ENCODE measurements at places on chromosomes 6 and 20.

DNA sequence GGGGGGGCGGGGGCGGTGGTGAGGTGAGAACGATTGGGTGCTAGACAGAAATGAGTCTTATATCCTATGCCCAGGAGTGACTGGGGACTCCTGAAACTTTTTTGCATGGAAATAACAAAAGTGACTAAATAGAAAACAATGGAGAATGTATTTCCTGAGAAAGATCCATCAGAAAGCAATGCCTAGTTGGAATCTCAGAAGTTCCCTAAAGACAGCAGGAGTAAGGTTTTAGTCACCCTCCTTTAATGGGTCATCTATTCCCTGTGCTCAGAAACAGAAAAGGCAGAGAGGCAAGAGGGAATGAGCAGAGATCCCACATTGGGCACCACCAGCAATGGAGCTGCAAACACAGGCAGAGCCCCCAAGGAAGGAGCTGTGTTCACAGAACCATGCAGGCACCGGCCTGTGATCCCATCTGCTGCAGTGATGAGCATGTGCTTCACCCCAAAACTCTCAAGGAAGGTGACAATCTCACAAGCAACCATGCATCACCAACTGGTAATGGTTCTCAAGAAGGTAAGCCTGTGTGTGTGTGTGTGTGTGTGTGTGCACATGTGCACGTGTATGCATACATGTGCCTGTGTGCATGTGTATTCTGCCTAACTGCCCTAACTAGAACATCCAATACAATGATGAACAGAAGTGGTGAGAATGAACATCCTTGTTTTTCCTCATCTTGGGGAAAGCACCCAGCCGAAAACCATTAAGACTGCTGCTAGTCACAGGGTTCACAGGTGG lies 168.4 kb downstream of the WDR27 start:
- no peak for DNase-seq

DNA sequence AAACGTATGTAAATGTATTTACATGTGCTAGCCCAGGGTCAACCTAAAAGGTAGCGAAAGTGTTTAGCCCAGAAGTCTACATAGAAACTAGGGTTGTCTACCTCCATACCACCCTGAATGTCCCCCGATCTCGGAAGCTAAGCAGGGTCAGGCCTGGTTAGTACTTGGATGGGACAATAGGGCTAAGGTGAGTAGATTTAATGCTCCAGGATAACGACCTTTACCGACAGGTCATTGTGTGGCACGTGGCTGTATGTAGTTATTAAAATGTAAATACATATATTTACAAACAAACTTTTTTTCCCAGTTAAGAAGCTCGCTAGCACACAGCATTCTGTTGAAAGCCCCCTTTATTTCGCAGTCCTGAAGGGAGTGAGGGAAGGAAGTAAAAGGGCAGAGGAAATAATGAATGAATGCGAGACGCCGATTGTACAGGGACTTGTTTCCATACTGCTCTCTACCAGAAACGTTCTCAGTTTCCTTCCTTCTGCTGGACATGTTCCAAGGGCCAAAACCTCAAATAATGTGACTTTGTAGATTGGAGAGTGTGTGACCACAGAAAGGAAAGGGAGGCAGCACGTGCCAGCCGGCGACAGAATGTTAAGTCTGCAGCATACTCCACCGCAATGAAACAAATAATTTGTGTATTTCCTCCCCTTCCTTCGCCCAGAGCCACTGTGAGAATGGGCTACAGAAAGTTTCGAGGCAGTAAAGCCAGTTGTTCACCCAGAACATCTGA lies 612 bp downstream of the ADAT2 start:
- DNase-seq = no peak

GRCh38 chr6:2433266-2433665 lies 187.9 kb upstream of the GMDS start:
- DNase-seq = no peak

GRCh38 chr6:158801655-158802294 lies 17.4 kb downstream of the EZR start:
- DNase-seq = no peak

DNA sequence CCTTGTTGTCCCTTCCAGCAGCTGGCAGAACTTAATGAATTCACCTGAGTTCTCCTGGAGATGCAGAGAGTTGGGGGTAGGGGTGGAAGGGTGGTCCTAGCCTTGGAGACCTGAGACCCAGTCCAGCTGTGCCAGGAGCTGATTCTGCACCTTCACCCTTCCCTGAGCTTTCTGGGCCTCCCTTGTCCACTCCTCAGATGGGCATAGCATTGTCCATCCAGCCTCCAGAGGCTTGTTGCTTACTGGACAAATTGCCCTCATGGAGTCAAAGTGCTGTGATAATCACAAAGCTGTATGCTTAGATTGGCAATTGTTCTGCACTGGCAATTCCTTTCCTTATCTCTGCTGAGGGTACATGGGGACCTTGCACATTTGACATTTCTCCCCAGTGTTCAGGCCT lies 16.5 kb downstream of the CST9L start:
- no peak for DNase-seq

DNA sequence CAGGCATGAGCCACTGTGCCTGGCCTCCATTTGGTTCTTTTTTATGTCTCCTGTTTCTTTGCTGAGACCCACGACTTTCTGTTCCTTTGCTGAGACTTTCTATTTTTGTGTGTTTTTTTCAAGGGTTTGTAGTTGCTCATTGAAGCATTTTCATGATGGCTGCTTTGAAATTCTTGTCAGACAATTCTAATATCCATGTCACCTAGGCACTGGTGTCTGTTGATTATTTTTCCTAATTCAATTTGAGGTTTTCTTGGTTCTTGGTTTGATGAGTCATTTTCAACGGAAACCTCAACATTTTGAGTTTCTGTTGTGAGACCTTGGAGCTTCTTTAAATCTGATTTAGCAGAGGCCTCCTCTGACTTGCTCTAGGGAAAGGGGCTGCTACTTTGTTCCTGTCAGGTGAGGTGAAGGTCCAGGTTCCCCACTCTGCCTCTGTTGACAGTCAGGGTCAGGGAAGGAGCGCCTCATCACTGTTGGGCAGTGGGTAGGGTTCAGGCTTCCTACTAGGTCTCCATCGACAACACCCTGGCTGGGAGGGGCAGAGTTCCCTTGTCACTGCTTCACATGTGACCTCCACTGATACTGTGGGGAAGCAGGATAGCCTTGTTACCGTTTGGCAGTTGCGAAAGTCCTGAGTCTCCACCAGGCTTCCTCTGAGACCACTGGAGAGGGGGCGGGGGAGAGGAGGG lies 67.2 kb upstream of the RNF24 start:
- peak; percentile 53 for DNase-seq

- DNase-seq = no peak
These were observed 763 bp downstream of the BHLHE23 start for GRCh38 chr20:63005862-63006539.

DNA sequence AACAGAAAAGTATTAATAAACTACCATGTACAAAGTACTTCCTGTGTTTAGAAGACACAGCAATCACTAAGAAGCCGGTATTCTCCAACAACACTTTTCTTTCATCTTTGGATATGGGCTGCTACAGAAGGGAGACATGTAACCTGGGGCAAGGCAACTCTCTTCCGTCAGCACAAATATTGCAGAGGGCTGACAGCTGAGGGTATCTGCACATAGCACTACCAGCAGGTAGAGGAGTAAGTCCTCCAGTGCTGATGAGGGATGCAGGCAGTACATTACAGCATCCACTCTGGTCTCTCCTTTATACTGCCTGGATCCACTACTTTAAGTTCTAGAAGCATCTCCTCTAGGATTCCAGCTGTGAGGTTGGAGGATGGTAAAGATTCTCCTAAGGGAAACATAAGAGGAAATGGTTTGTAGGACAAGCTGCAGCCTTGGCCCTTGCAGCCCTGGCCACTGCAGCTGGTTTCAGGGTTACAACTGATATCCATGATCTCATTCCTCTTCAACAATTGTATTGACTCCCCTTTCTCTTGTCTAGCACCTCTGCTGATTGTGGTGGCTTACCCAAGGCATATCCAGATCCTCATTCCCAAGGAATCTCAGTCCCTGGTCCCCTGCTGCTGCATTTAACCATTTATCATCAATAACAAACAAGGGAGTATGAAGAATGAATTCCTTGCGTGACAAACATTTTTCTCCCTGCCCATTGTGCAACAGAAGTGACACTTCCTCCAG lies 110.7 kb upstream of the ADGRF1 start:
- peak; percentile 66 for DNase-seq

GRCh38 chr6:128723667-128724066 lies 159.3 kb upstream of the LAMA2 start:
- no peak for DNase-seq

- no peak for DNase-seq
These were observed 150.7 kb upstream of the LAMP5 start for GRCh38 chr20:9363673-9364072.

GRCh38 chr20:22366631-22367030 lies 217.7 kb downstream of the FOXA2 start:
- DNase-seq = no peak

GRCh38 chr6:15585760-15586214 lies 77.0 kb downstream of the DTNBP1 start:
- DNase-seq = no peak

- no peak for DNase-seq
These were observed 30.0 kb downstream of the GRM4 start for GRCh38 chr6:34115915-34116314.

GRCh38 chr20:58024241-58024721 lies 204.2 kb downstream of the ANKRD60 start:
- no peak for DNase-seq

GRCh38 chr6:32855467-32856174 lies 1.6 kb downstream of the PSMB9 start:
- DNase-seq = no peak

- no peak for DNase-seq
These were observed 20.9 kb upstream of the VNN1 start for GRCh38 chr6:132734694-132735236.

DNA sequence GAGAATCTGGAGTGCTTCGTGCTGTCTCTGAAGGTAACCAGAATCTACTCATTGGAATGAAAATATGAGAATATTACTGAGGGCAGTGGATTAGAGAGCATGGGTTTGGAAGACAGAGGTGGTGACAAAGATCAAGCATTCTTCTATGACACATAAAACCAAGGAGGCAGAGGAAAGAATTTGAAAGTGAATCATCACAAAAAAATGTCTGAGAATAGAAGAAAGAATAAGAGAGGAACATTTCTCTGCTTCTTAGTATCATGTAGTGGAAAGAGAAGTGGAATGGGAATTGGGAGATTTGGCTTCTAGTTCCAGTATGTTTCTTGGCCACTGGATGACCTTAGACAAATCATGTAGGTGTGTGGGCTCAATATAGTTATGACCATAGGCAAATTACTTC lies 474.0 kb downstream of the TFAP2B start:
- DNase-seq = peak; percentile 18

DNA sequence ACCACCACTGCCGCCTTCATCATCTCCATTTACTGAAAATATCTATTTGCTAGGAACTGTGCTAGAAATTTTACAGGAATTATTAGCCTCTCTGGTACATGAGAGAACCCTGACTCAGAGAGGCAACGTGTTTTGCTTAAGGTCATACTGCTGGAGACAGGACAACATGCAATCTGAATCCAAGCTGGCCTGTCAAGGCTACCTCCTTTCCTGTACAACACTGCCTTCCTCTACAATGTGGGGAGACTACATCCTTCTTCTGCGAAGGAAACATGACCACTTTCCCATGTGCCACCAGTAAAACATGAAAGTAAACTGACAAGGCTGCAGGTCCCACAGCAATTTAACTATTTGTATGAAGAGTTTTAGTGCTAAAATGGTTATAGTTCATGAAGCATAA lies 200.9 kb downstream of the BACH2 start:
- no peak for DNase-seq

DNA sequence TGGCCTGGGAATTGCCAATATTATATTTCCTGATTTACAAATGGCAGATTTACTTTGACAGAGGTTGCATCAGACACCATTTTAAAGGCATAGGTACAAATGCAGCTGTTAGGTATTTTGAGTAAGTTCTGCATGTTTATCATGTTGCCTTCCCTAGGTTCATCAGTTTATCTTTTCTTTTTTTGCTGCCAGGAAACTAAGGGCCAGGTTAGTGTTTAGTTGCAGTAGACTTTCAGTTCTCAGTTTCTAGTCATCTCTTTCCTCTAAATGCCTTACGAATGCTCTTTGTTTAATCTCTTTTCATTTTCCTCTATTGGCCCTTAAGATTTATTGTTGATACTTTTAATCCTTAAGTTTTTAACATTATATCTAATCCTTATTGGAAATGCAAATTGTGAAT lies 129.9 kb downstream of the SMAP1 start:
- DNase-seq = no peak

DNA sequence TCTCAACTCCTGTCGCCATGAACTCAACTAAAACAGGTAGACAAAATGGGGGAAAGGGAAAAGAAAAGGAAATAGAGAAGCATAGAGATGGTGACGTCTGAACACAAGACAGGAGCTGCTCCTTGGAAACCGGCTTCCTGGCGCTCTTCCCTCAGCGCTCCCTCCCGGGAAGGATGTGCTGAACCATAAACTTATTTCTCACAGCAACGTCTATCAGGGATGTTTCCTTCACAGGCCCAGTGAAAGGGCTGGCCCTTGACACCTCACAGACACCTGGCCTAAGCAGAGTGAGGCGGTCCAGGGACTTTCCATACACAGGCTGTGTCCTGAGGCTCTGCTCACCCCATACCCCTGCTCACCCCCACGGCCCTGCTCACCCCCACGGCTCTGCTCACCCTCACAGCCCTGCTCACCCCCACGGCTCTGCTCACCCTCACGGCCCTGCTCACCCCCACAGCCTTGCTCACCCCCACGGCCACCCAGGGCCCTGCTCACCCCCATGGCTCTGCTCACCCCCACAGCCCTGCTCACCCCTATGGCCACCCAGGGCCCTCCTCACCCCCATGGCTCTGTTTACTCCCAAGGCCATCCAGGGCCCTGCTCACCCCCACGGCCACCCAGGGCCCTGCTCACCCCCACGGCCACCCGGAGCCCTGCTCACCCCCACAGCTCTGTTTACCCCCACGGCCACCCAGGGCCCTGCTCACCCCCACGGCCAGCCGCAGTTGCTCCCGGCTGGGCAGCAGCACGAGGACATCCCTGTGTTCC lies 653 bp downstream of the FRMD1 start:
- no peak for DNase-seq

DNA sequence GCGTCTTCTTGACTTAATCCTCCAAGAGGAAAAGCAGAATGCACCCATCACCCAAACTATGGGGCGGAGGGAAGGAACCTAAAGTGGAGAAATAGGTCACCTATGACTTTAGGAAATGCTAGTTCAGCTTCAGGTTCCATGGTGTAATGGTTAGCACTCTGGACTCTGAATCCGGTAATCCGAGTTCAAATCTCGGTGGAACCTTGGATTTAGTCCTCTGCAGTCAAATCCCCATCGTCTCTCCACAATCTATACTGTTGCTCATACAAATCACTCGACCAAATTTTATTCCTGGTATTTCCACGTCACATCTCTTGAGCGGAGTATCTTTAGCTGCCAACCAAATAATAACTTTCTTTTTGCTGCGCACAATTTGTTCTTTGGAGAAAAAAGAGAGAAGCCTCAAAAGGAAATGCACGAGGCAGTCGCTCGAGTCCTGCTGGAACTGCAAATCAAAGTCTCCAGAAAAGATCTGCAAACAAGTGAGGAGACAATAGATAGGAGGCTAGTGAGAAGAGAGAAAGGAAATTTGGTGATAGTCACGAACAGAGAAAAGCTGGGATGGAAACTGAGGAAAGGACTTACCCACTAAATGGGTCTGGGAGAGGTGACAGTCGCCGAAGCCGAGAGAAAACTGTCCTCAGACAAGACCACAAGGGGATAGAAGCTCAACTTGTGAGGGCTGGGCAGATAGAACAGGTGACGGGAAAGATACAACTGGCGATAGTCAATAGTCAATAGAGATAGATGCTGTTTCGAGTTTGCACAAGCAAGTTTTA lies 16.6 kb downstream of the POM121L2 start:
- DNase-seq = no peak
